ENCODE measurements at places on chromosomes 13 and 19.

DNA sequence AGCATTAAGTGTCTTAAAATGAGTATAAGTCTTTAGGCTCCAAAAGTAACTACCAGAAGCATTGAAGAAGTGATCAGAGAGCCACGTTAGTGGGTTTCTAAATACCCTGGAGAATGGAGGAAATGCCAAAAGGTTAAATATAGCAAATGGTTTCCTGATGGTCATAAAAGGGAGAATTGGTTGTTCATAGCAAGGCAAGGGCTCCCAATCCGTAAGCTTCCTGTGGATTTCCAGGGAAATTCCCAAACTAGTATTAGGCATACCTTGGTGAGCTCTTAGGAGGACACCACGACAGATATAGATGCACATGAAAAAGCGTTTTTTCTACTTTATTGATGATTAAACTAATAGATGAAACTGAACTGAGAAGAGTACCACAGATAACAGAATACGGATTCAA, 410.9 kb downstream of the FOXO1 start:
- DNase-seq = no peak

- no peak for DNase-seq
Observed at GRCh38 chr19:8462571-8462970, 17.8 kb downstream of the HNRNPM start.

GRCh38 chr13:25503856-25504255, 132.1 kb downstream of the ATP8A2 start:
- no peak for DNase-seq

- no peak for DNase-seq
Observed at GRCh38 chr13:45055198-45055901, 65.0 kb upstream of the GTF2F2 start.

GRCh38 chr13:99417201-99418102, 83.8 kb upstream of the TM9SF2 start:
- no peak for DNase-seq

DNA sequence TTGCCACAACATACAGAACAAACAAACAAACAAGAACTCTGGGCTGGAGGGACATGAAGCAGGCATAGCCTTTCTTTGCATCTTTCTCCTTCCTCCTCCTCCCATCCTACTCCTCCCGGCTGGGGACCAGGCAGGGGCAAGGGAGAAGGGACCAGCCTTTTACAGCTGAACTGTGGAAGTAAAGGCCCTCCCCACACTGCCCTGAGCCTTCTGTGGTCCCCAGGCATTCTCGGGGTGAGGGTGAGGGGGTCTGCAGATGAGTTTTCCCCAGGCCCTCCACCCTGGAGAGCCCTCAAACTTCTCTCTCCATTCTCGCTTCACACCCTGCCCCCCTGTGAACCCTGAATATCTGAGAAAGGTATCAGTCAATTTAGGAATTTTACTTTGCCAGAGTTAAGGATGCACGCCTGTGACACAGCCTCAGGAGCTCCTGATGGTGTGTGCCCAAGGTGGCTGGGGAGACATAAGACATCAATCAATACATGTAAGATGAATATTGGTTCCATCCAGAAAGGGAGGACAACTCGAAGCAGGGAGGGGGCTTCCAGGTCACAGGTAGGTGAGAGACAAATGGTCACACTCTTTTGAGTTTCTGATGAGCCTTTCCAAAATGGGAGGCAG, 170.9 kb downstream of the COL4A1 start:
- no peak for DNase-seq

DNA sequence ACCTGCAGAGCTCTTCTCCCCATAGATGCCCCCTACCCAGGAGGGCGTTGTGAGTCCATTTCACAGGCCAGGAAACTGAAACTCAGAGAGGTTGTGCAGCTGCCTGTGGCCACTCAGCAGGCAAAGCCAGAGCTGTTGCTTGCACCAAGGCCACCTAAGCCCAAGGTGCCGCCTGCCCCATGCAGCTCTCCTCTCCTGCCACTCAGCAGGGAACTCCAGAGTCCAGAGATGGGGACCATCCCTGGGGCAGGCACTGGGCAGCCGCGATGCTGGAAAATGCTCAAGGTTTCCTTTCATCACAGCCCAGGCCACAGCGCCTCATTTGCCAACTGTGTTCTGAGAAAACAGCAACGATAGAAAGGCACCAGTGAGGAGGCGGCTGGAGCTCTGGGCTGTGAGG, 41.0 kb upstream of the PEPD start:
- DNase-seq = no peak

DNA sequence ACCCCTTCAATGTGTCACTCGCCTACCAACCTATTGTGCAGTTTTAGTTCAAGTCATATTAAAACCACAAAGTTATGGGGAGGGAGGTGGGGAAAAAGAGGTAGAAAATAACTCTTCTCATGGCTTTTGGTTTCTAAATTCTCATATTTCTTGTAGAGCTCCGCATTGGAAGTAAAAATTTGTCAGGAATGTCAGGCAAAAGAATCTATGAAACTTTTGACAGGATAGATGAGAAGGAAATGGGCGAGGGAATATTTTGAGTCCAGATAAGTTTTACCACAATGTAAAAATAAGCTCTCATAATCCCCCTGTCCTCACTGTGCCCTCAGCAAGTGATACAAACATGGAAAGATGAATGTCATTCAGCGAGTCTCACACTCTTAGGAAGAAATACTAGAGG, 270.4 kb downstream of the DLEU7 start:
- no peak for DNase-seq

GRCh38 chr13:19890030-19890429, 26.6 kb upstream of the ZMYM5 start:
- DNase-seq = no peak

- DNase-seq = no peak
Observed at GRCh38 chr19:18996351-18996750, 37.0 kb downstream of the SUGP2 start.

DNA sequence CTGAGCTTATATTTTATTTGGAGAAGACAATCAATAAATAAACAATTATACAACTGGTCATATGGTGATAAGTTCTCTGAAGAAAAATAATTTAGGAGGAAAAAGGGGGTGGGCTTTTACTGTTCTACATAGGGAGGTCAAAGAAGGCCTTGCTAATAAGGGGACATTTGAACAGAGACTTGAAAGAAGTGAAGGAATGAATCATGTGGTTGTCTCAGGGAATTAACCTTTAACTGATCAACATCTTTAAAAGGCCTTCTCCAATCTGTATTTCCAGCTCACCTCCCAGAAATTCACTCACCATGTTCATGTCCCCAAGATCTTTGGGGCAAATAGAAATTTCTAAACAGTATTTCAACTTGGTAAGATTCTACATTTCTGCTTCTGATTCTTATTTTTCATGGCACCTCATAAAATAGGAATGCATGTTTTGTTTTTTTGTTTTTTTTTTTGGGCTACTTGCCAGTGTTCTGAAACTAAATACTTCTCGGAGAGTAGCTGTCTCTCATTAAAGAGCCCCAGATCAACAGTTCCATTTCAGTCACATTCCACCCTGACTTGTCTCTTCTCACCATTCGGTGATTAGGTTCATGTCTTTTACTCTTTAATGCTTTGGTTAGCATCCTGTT, 19.2 kb upstream of the LPAR6 start:
- no peak for DNase-seq

DNA sequence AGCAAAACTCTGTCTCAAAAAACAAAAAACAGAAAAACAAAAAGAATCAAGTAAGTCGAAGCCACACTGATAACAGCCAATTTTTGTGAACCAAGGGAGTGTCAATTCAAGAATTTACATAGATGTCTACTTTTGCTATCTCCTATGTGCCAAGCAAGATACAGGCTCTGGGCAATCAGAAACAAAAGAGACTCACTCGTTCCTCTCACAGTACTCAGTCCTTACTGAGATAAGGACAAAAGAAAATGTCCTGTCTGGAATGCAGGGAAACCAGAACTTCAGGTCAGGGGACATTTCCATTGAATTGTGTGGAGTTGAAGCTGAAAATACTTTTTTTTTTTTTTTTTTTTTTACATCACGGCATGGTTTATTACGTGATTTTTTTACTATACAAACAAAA, 53.0 kb downstream of the NLRP12 start:
- no peak for DNase-seq

- DNase-seq = peak; percentile 52
Observed at GRCh38 chr19:4115050-4115817, 8.7 kb downstream of the MAP2K2 start.

DNA sequence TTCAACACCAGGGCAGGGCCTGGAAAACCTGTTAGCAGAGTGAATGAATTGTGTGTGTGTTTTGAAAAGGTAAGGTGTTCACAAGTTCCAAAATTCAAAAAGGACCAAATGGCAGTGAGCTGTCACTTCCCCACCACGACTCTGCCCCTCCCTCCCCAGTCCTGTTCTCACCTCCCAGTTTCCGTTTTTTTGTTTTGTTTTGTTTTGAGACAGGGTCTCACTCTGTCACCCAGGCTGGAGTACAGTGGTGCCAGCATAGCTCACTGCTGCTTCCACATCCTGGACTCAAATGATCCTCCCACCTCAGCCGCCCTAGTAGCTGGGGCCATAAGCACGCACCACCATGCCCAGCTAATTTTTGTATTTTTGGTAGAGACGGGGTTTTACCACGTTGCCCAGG, 20.3 kb upstream of the BCL3 start:
- no peak for DNase-seq

GRCh38 chr19:5993648-5994358, 15.9 kb upstream of the RANBP3 start:
- no peak for DNase-seq

- DNase-seq = no peak
Observed at GRCh38 chr13:43000676-43001075, 8.6 kb upstream of the EPSTI1 start.

- no peak for DNase-seq
Observed at GRCh38 chr19:48627201-48627864, 8.0 kb downstream of the SPHK2 start.

DNA sequence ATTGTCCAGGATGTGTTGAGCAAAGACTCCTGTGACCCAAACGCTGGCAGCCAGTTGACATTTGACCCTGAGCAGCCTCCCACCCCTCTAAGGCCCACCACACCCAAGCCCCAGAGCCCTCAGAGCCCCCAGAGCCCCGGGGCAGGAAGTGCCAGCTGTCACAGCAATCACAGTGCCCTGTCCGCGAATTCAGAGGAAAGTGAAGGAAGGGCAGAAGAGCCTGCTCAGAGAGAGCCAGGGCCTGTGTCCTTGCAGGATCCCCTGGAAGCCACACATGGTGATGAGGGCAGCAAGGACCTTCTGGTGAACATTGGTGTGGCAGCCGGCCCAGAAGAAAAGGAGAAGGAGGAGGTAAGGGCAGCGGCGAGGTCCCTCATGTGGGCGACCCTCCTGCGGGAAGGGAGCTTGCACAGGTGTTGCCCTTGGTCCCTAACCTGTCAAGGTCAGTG, 63.7 kb downstream of the SPATA13 start:
- no peak for DNase-seq

All from stimulated activated CD8-positive, alpha-beta memory T cell treated with anti-CD3 and anti-CD28 coated beads, Interleukin-12 subunit alpha, Interleukin-12 subunit beta, amount 100 ng/mL, for 1 hour (primary cell).